CD8-positive, alpha-beta memory T cell (primary cell): ENCODE measurements at places on chromosomes 12 and 14.

- no peak for DNase-seq
Observed at GRCh38 chr12:80868576-80868975, 69.2 kb downstream of the LIN7A start.

DNA sequence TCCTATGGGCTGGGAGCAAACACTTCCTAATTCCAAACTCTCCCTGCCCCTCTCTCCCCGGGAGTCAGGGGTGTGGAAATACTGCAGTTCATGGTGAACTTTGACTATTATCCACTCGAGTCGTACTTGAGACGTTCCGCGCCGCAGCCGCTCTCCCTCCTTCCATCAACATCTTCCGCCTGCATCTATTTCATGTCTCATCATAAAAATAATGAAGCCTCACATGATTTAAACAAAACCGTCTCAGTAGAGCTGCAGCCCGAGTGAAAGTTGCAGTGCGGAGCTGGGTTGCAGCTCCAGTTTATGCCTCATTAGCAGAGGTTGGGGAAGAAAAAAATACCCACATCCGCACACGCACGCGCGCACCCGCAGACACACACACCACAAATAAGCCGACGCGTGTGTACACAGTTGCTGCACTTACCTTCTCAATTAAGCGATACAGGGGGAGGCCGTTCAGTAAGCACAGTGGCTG lies 283 bp downstream of the LMO3 start:
- no peak for DNase-seq

GRCh38 chr12:27338473-27338872 lies 5.8 kb downstream of the BMAL2 start:
- no peak for DNase-seq

DNA sequence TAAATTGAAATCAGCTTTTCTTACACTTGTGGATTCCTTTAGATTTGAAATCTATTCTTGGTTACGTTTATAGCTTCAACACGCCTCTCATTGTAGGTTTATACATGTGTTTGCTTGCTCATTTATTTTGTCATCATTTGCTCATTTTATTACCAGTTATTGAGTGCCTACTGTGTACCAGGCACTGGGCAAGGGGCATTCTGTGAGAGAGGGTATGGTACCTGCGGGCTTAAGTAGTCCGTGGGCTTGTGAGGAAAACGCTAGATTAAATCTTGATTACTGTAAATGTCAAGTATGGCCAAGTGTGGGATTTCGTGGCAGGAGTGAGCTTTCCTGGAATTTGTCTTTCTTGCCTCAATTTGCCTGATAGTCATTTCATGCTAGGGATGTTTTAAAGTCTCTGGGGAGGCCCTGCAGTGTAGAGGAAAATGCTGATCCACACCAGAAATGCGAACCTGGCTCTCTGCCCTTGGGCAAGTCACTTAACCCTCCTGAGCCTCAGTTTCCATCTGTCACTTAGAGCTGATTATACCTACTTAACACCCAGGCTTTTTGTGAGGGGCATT lies 92.7 kb downstream of the CACNA1C start:
- no peak for DNase-seq

DNA sequence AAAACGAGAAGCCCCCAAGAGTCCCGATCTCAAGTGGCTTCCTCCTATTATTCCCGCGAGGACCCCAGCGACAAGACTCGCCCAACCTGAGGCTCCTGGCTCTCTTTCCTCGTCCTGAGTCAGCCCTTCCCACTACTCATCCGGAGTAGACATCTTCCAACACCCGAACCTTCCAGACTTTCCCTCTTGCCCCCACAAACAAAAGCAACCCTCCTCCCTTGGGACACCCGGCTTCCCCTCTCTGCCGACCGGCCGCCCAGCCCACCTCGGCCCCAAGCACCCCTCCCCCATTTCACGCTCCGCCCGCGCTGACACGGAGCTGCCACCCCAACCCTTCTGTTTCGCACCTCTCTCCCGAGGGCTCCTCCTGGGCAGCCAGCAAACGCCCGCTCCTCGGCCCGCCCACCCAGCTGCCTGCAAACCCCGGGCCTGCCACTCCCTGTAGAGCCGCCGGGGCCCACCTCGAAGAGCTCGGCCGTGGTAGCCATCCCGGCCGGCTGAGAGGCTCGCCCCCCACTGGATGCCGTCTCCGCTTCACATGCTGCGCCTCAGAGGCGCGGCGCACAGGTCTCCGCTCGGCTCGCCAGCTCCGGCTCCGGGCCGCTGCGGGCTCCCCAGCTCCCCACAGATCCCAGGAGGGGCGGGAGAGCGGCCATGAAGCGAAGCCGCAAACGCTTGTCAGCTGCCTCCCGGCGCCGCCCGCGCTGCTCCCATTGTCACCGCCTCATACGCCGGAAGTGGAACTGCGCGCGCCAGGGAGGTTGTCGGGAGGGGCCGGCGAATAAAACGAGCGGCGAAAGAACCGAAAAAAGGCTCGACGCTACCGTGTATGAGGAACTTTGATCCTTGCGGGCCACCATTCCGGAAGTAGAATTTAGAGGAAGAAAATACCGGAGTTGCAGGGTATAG lies at the start of the genes AP5M1 and EXOC5:
Gene AP5M1 (plus strand): TSS at position 811 of the 909 bp plus-strand sequence. CDS start 344 bp downstream, outside the sequence.
Gene EXOC5 (minus strand): TSS at position 745 of the 909 bp plus-strand sequence. CDS start 257 bp downstream, at position 488.
- peak; percentile 94 for DNase-seq

- no peak for DNase-seq
Observed at GRCh38 chr12:15627995-15628945, 160.9 kb downstream of the EPS8 start.

DNA sequence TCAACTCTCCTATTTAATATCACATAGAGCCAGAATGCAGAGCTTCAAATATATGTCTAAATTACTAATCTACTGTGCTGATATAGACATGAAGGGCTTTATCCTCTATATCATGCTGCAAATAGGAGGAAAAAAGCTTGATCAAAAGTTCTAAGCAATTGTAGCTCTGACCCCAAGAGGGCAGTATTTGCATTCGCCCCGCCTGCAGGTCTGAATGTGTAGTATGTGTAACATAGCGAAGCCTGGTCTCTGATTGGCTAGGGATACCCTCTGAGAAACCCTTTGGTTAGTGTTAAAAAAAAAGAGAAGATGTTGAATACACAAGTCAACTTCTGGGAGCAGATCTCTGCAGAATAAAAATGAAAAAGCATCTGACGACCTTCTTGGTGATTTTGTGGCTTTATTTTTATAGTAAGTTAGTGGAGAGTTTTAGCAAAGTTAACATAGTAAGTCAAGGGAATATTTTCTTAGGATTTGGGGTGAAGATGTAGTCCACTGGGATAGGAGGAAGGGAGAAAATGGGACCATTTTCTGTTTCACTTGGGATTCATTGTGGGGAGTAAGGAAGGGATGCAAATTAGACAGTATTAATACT lies 151.6 kb upstream of the OR4E1 start:
- no peak for DNase-seq

- DNase-seq: no peak
Observed at GRCh38 chr14:92475451-92476187, 38.0 kb upstream of the RIN3 start.

GRCh38 chr12:68612697-68613096 lies 2.0 kb downstream of the RAP1B start:
- DNase-seq: peak; percentile 49

- no peak for DNase-seq
Observed at GRCh38 chr12:48194799-48195201, 8.3 kb downstream of the OR10AD1 start.

GRCh38 chr12:105724641-105725040 lies 394.1 kb downstream of the C12orf75 start:
- no peak for DNase-seq
